ENCODE measurements at places on chromosomes 2 and 18.

DNA sequence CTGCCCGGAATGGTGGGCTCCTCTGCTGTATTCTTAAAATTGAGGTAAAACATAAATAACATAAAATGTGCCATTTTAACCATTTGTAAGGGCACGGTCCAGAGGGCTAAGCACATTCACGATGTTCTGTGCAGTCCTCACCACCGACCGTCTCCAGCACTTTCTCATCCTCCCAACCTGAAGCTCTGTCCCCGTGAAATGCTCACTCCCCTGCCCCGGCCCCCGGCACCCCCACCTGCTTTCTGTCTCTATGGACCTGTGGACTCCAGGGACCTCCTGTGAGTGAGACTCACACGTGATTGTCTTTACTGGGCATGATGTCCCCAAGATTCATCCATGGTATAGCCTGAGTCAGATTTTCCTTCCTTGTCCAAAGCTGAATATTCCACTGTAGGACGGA lies 38.7 kb upstream of the CTDP1 start:
- no peak for DNase-seq

GRCh38 chr2:60560734-60561644 lies 7.5 kb upstream of the BCL11A start:
- no peak for DNase-seq

GRCh38 chr2:123566291-123566946 lies 458.7 kb upstream of the CNTNAP5 start:
- DNase-seq, result no peak

- DNase-seq, result no peak
Measured at GRCh38 chr2:31246184-31246852, 12.4 kb downstream of the EHD3 start.

GRCh38 chr2:215750763-215751162 lies 262.6 kb downstream of the MREG start:
- no peak for DNase-seq

DNA sequence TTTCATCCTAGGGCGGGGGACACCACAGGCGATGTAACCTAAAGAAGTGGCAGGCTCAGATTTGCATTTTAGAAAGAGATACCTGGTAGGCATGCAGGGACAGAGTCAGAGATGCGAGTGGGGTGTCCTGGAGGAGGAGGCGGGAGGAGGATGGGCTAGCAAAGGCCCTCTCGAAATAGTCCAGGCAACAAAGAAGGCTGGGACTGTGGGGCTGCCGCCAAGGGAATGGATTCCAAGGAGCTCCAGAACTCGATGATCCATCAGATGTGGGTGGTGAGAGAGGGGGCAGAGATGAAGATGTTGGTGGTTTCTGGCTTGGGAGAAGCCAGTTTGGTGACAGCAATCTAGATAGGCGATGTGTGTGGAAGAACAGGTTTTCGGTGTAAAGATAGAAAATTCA lies 12.5 kb upstream of the INPP5D start:
- no peak for DNase-seq

GRCh38 chr2:158204741-158205165 lies 103.1 kb downstream of the UPP2 start:
- DNase-seq, result no peak

DNA sequence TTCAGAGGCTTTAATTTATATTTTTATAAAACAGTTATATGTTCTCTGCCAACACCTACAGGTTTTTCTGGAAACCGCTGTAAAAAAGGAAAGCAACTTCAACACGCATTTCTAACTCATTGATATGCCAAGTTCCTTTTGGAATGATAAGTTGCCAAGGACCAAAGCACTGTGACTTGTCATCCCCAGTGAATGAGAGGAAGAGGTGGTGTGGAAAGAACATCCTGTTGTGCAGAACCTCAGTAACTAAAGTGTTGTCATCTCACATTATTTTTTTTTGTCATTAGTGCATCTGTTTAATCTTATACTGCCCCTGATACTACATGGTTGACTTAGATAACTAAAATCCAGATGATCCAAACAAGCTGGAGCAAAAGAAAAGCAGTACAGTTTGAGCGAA lies 96.0 kb upstream of the NEUROD1 start:
- DNase-seq, result no peak

All from stimulated activated CD8-positive, alpha-beta memory T cell treated with anti-CD3 and anti-CD28 coated beads, Interleukin-4, amount 100 ng/mL, for 4 hours (primary cell).